ENCODE measurements at places on chromosomes 16 and 17. TPM values are rescaled to one million over a fixed set of nuclear protein-coding genes. Genes with fewer than 3 reads are reported as not detected.

CNGB1 gene
- total RNA-seq: not detected

KRT39 gene
- total RNA-seq: not detected

HSD17B1 gene
- total RNA-seq: 0.15 TPM

NPIPB6 gene
- not detected for total RNA-seq

CYB561 gene
- total RNA-seq: 13.6 TPM

TMUB2 gene
- total RNA-seq: 19.5 TPM

ANKS4B gene
- total RNA-seq: not detected

CA5A gene
- not detected for total RNA-seq

KRT28 gene
- total RNA-seq: not detected

WFIKKN1 gene
- total RNA-seq: not detected

MILR1 gene
- 2.9 TPM for total RNA-seq

KRT40 gene
- total RNA-seq: not detected

TP53TG3F gene
- not detected for total RNA-seq

OR3A3 gene
- not detected for total RNA-seq

MGAT5B gene
- 0.97 TPM for total RNA-seq

DNAAF1 gene
- total RNA-seq: not detected

FOXJ1 gene
- total RNA-seq: not detected

MYH11 gene
- total RNA-seq: 0.15 TPM

GRIN2A gene
- total RNA-seq: not detected

KCNH6 gene
- total RNA-seq: under 0.01 TPM

CD300LF gene
- not detected for total RNA-seq

HEATR9 gene
- not detected for total RNA-seq

KRTAP3-1 gene
- not detected for total RNA-seq

THRA gene
- 11.7 TPM for total RNA-seq

MYH13 gene
- total RNA-seq: not detected

RASL10B gene
- 0.32 TPM for total RNA-seq

ZACN gene
- total RNA-seq: not detected

SOX8 gene
- total RNA-seq: 0.30 TPM

MYO15A gene
- 0.15 TPM for total RNA-seq

RPL23 gene
- total RNA-seq: 903 TPM

NME4 gene
- 76.4 TPM for total RNA-seq

CDC6 gene
- total RNA-seq: 45.3 TPM

KCNH4 gene
- total RNA-seq: not detected

CHD9NB gene
- total RNA-seq: 0.97 TPM

KRTAP4-4 gene
- not detected for total RNA-seq

KRTAP9-8 gene
- total RNA-seq: not detected

LRRC75A gene
- 1.6 TPM for total RNA-seq

LGALS9B gene
- total RNA-seq: not detected
